NCI-H2107 (cell line): ENCODE measurements at places on chromosomes 7 and 10.

GRCh38 chr7:101874028-101874427, 56.6 kb downstream of the CUX1 start:
- DNase-seq, result no peak

GRCh38 chr7:158951725-158952124, 95.4 kb downstream of the DYNC2I1 start:
- DNase-seq, result no peak

GRCh38 chr7:99699946-99700345, 20.1 kb upstream of the CYP3A5 start:
- DNase-seq, result no peak

- no peak for DNase-seq
These were observed 19.4 kb downstream of the ITGB1 start for GRCh38 chr10:32938554-32939061.

GRCh38 chr10:119328223-119328622, 120.9 kb downstream of the GRK5 start:
- no peak for DNase-seq

GRCh38 chr10:114653926-114654325, 4.1 kb downstream of the ABLIM1 start:
- no peak for DNase-seq

GRCh38 chr7:127226685-127227374, 25.9 kb downstream of the GRM8 start:
- no peak for DNase-seq

DNA sequence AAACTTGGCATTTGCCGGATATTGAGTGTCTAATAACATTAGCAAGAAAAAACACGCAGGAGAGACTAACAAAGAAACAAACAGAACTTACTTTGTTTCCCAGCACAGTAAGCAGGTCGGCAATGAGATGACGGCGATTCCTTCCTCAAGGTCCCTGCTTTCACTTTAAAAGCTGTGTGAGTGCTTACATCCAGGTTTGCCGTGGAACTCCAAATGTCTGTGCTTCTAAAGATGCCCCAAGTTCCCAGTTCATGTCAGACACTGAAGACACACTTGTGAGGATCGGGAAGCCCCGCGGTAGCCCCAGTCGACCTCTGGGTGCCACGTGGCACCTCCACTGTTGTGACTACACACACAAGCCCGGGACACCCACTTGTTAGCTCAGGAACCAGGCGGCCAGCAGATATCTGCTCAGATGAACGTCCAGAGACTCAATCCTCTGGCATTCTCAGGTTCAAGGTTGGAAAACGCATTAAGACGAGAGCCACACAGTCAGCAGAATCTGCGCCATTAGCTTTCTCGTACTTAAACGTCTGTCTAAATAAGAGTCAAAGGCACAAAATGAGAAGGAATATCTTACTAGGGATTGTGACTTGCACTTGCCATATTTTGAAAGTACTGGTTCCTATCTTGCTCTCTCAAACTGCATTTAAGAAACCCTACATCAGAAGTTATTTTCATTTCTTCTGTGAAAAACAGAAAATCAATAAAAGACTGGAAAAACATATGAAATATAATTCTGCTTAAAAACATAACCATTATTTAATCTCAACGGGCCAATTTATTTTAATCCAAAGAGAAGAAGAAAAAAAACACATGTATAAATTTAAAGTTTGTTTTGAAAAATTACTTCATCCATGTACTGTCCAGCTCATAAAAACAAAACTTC, 207.6 kb upstream of the KLF14 start:
- no peak for DNase-seq

DNA sequence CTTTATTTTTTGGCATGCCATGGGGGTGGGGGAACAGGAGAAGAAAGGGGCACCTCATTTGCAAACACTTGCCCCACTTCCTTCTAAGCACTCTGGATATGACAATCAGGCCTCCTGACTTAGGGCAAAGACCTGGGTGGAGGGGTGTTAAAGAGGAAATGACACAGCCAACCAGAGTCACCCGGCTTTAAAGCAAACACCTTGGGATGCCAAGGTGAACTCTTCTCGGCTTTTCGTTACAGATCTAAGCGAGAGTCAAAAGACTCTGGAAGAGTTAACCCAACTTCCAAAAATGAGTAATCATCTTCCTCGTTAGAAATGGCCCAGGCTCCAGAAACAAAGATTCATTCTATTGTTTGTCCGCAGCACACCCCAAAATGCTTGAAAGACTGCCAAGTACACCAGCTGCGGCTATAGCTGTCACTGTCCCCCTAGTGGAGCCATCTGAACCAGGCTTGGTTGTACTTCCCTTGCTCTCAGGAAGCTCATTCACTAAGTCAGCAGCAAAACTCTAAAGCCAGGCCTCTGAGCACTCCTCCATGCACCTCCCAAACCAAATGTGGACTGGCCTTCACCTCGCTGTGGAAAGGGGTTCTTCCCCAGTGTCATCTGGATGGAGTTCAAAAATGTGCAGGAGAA, 24.8 kb downstream of the FAM53B start:
- DNase-seq, result no peak

GRCh38 chr7:100154651-100155491, 3.7 kb downstream of the TRAPPC14 start:
- DNase-seq, result no peak
